NCI-H146 (cell line): ENCODE measurements at places on chromosomes 4 and X.
A peak's percentile ranks its signal among the peaks of the same experiment; 100 is the strongest.

GRCh38 chr4:15717086-15717485 is 14.2 kb downstream of the BST1 start:
- no peak for DNase-seq

- DNase-seq, result no peak
Observed at GRCh38 chrX:18961686-18962085, 22.2 kb downstream of the PHKA2 start.

DNA sequence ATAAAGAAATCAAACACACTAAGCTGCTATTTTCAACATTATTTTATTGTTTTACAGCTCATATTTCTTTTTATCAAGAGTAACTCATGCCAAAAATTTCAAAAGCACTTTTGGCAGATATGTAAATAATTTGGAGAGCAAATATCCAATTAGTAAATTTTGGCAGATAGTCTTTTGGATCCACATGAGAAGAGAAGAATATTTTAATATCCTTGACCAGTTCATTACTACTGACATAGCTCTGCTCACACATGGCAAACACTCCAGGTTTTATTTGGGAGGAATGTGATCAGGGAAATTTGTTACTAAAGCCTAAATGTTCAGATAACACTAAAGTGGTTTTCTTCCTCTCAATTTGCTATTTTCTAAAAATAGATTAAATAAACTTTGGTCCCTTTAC is 1054.3 kb downstream of the FAT4 start:
- no peak for DNase-seq

GRCh38 chr4:76060506-76060905 is 14.0 kb upstream of the ART3 start:
- no peak for DNase-seq

DNA sequence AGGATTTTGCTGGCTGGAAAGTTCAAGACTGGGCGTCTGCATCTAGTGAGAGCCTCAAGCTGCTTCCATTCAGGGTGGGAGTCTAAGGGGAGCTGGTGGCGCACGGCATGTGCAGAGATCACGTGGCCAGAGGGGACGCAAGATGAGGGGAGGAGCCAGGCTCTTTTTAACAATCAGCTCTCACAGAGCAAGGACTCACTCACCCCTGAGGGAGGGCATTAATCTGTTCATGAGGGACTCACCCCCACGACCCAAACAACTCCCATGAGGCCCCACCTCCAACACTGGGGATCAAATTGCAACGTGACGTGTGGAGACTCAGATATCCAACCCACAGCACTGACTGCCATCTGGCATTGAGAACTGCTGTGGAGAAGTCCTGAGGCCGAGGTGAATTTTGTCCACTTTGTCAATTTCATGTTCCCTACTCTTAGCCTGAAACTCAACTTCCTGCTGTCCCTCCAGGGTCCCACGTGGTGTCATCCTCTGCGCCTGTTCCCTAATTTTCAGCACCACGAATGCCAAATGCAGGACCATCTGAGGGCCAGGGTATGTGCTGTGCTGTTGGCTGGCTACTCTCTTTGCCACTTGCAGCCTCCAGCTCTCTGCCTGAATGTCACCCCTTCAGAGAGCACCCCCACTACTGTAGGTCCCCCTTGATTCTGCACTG is 5.6 kb downstream of the ZFP92 start:
- DNase-seq, result no peak

- no peak for DNase-seq
Observed at GRCh38 chr4:168569931-168570276, 73.1 kb downstream of the PALLD start.

GRCh38 chr4:121479808-121480207 is 99.0 kb upstream of the QRFPR start:
- no peak for DNase-seq

DNA sequence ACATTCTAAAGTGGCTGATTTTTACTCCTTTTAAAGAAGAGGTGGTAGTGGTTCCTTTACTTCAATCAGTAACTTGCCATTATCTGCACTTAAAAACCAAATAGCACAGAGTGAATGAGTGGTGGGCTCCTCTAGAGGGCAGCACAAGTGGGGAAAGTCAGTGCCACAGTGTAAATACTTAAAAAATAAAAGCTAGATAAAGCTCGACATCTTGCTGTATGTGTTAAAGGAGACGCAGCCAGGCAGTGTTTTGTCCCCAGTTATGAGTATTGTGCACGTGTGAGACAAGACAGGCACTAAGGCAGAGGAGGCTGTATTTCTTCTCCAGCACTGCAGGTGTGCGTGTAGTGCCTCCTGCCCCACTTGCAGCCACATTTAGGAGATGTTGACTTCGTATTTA is 24.6 kb downstream of the NAP1L5 start:
- no peak for DNase-seq

GRCh38 chrX:40079572-40079971 is 18.2 kb downstream of the BCOR start:
- no peak for DNase-seq

DNA sequence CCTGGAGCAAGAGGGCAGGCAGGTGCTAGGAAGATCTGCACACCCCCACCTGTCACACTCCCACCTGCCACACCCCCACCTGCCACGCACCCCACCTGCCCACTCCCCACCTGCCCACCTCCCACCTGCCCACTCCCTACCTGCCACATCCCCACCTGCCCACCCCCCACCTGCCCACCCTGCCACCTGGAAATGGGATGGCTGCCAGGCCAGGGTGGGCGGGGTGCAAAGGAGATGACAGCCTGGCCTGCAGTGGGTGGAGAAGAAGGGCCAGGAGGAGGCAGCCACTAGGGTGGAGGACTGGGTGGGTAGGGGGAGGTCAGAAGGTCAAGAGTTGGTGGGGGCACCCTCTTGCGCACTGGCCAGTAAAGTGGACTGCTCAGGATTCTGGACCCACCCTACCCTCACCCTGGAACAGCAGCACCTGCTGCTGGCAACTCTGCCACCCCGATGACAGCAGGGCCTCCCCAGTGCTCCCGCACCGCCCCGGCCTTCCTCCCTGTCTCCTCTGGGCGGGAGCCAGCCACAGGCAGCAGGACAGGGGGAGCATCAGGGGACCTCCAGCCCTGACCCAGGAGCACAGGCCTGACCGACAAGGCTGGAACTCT is 66.8 kb upstream of the NKX1-1 start:
- DNase-seq, result no peak

DNA sequence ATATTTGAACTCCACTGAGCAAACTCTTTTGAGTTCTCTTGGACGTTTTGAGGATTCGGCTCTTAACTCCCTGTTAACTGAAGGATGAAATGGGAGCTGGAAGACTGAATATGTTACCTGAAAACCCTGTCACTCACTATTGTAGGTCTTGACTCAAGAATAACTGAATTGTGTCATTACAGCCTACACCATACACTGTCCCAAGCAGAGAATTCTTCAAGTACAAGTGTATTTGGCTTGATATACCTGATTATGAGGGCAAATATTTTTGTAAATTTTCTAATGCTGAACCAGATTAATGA is 276.1 kb downstream of the CFAP299 start:
- no peak for DNase-seq

- no peak for DNase-seq
Observed at GRCh38 chr4:124514588-124514987, 197.9 kb downstream of the ANKRD50 start.

- peak; percentile 40 for DNase-seq
Observed at GRCh38 chrX:18119856-18120255, 100.8 kb downstream of the BEND2 start.

GRCh38 chr4:184598753-184599491 is 50.3 kb downstream of the CASP3 start:
- no peak for DNase-seq

DNA sequence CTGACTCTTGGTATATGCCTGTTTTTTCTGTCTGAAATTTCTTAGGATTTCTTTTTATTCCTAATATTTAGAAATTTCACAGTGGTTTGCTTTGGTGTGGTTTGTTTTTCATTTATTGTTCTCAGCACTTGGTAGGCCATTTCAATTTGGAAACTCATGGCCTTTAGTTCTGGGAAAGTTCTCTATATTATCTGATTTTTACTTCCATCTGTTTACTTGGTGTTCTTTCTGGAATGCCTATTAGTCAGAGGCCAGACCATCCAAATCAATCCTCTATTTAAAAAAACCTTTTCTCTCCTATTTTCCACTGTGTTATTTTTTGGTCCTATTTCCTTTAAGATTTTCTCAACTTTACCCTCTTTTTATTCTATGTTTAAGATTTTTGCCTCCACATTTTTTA is 188.1 kb upstream of the SFRP2 start:
- no peak for DNase-seq

GRCh38 chrX:53715346-53715924 is 28.9 kb upstream of the HUWE1 start:
- DNase-seq, result no peak

GRCh38 chrX:63809173-63809572 is 24.2 kb upstream of the ARHGEF9 start:
- no peak for DNase-seq

- DNase-seq, result peak; percentile 1
Observed at GRCh38 chrX:38561951-38562719, 793 bp downstream of the TSPAN7 start.

DNA sequence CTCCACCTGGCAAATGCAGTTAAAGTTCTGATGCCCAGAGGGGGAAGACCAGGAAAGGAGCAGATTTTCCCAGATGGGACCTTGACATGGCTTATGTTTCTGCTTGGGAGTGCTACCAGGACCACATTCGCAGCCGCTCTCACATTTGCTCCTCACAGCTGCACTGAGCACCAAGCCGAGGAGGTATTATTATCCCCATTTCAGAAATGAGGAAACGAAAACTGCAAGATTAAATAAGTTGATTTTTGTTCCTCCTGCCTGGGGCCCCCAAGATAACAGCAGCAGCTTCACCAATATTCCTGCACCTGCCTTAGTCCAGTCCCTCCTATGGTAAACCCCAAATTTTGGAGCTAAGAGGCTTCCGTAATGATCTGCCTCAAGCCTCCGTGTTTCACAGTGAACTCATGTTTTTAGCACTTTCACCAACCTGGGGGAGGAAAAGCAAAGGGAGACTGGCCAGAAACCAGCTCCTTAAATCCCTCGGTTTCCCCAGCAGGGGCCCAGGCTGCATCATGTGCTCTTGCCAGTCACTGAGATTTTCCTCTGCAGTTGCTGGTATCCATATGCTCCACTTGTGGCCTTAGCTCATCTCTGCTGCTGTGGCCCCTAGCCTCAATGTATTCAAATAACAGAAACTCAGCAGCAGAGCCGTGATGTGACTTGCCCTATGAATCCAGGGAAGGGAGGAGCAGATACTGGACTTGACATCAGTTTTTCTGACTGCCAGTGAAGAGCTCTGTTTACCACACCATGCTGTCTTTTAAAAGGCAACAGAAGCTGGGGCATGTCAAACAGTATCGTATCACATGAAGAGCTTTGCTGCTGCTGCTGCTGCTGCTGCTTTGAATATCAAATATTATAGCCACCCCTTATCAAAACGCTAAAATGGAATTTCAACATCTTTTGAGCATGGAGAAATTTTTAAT is 95.5 kb upstream of the KLHL13 start:
- DNase-seq, result no peak

- DNase-seq, result no peak
Observed at GRCh38 chr4:6991249-6991648, 51.9 kb upstream of the TADA2B start.

DNA sequence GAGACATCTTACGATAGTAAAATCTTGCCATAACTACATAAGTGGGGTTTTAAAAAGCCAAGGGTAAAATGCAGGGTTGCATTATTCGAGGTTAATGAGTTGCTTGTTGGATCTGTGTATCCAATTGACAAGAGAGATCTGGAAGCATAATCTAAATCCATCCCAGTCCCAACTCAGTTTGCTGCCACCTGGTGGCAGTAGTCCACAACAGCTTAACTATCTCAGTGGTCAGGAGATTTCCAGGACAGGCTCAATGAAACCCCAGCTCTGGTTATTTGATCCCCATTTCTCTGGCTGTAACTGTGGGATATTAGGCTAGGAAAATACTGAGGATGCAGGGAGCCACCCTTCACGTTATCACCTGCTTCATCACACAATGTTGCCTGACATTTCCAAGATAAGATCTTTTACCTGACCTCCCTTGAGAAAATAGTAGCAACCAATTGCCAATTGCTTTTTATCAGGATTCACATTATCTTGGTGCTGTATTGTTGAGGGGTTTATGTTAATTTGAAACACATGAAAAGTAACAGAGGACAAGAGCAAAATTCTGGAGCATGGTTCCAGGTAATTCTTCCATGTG is 88.2 kb upstream of the TNIP3 start:
- peak; percentile 27 for DNase-seq

- DNase-seq, result no peak
Observed at GRCh38 chr4:114654592-114654991, 56.0 kb downstream of the UGT8 start.

DNA sequence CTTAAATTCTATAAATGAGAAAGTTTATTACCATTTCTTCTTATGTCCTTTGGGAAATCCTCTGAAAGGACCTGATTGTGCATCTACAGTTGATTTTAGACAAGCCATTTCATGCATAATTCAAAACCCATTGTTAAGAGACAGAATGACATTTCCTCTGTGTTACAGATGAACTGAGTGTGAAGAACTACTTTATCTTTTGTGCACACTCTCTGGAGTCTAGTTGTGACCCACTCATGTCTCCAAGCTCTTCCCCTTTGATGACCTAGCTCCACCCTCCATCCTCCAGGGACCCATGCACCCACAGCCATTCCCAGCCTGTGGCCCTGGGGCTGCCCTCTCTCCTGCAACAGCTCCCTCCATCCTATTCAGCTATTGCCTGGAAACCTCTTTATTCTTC is 57.5 kb upstream of the BMPR1B start:
- DNase-seq, result no peak

GRCh38 chr4:148441624-148441985 is 609 bp downstream of the NR3C2 start:
- no peak for DNase-seq

GRCh38 chr4:120078216-120078615 is 11.6 kb upstream of the MAD2L1 start:
- no peak for DNase-seq

DNA sequence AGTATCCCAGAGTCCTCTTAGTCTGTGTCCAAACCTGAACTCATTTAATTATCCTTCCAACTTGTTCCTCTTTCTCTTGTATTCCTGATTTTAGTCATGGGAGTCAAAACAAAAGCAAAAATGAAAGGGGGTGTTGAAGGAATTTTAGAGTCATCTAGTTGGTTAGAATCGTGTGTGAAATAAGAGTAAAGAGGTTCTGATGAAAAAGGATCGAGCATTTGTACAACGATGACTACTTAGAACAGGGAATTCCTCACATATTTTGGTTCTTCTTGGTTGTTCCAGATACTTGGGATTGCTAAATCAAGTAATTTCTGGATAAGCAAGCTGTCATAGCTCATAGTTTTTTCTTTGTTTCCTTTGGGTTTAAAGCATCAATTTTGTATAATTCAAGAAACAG is 194.4 kb downstream of the BCOR start:
- no peak for DNase-seq

DNA sequence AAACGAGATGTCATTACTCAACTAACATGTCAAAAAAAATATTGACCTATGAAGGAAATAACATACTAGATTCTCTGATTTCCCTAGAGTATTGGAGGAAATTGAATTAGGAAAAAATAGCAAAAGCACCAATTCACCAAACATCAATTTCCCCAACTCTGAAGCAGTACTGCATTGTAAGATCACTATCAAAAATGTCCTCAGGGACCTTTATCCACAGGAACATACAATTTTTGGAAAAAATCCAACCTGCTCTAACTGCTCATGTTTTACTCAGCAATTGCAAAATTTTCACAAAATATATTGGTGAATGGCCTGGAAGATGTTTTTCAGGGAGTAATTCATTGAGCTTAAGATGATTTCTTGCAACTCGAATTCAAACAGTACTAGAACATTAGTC is 239.0 kb upstream of the GIMD1 start:
- DNase-seq, result no peak

GRCh38 chr4:25857403-25857802 is 5.4 kb downstream of the SEL1L3 start:
- no peak for DNase-seq
